HT1080 (cell line): ENCODE measurements at places on chromosomes 12 and 14. TPM values are rescaled to one million over a fixed set of nuclear protein-coding genes. Genes with fewer than 3 reads are reported as not detected.

DNA sequence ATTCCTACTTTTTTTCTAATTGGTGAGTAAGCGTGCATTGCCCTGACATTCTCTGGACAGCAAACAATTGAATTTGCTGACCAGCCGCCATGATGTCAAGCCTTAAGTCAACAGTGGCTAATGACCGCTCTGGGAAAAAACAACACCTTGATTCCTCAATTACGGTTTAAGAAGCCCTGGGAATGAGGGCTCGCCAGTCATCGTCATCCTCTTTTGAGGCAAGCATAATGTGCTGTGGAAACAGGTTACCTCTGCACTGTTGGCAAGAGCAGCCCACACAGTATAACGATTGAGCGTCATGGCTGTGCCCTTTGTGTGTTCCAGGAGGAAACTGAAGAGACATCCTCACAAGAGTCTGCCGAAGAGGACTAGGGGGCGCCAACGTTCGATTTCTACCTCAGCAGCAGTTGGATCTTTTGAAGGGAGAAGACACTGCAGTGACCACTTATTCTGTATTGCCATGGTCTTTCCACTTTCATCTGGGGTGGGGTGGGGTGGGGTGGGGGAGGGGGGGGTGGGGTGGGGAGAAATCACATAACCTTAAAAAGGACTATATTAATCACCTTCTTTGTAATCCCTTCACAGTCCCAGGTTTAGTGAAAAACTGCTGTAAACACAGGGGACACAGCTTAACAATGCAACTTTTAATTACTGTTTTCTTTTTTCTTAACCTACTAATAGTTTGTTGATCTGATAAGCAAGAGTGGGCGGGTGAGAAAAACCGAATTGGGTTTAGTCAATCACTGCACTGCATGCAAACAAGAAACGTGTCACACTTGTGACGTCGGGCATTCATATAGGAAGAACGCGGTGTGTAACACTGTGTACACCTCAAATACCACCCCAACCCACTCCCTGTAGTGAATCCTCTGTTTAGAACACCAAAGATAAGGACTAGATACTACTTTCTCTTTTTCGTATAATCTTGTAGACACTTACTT, 138.9 kb downstream of the HMGA2 start:
- no peak for DNase-seq

GRCh38 chr12:56521209-56521589, 421 bp upstream of the RBMS2 start:
- no peak for DNase-seq

The TBC1D30 gene
- 7.0 and 7.4 TPM in 2 replicates for total RNA-seq

- DNase-seq = no peak
Observed at GRCh38 chr12:54211920-54212319, 23.1 kb upstream of the SMUG1 start.

GRCh38 chr12:102833687-102834441, 83.2 kb downstream of the PAH start:
- no peak for DNase-seq

The TSHR gene
- not detected in 2 replicates for total RNA-seq

GRCh38 chr12:42741771-42742510, 152.4 kb upstream of the PRICKLE1 start:
- peak; percentile 57 for DNase-seq
